ENCODE measurements at places on chromosomes 6 and 20.

- DNase-seq, result no peak
Observed at GRCh38 chr6:158764926-158765325, 54.2 kb downstream of the EZR start.

DNA sequence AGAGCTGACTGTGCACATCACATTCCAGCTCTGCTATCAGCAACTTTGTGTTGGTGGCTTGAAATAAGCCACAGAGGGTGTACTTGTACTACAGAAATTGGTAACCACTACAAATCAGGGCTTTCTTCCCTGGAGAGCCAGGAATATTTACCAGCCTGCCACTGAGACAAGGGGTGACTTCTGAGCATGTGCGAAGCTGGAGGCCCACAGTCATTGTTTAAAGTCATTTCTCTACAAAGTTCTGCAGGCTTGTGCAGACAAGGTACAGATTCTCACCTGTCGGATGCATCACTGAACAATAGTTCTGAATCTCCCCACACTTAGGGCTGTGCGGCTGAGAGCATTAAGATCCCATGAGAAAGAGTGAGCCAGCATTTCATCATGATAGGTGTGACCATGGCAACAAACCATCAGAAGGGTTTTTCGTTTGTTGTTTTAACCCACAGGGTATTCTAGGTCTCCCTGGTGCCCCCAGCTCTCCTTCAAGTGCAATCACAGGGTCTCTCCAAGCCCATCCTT, 292.8 kb downstream of the CDC5L start:
- DNase-seq, result no peak

GRCh38 chr6:134539865-134540323, 222.0 kb upstream of the SGK1 start:
- no peak for DNase-seq

GRCh38 chr6:156948807-156949206, 171.6 kb downstream of the ARID1B start:
- no peak for DNase-seq

- no peak for DNase-seq
Observed at GRCh38 chr20:45136911-45137310, 12.6 kb upstream of the WFDC12 start.

DNA sequence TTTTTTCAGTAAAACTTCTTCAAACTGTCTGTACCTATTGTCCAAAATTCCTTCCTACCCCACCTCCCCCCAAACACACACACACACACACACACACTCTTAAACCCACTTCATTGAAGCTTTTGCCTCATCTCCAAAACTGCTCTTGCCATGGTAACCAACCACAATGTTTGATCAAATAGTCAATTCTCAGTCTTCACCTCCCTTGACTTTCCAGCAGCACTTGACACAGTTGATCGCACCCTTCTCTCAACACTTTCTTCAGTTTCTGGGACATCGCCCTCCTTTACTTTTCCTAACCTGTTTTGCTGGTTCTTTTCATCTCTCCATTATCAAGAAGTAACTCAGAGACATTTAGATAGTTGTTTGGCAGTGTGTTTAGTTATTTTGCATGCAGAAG, 71.5 kb upstream of the COL21A1 start:
- DNase-seq, result no peak

GRCh38 chr6:45959534-45960145, 56.0 kb downstream of the CLIC5 start:
- DNase-seq, result no peak

- DNase-seq, result no peak
Observed at GRCh38 chr20:11755071-11755841, 162.4 kb upstream of the BTBD3 start.

DNA sequence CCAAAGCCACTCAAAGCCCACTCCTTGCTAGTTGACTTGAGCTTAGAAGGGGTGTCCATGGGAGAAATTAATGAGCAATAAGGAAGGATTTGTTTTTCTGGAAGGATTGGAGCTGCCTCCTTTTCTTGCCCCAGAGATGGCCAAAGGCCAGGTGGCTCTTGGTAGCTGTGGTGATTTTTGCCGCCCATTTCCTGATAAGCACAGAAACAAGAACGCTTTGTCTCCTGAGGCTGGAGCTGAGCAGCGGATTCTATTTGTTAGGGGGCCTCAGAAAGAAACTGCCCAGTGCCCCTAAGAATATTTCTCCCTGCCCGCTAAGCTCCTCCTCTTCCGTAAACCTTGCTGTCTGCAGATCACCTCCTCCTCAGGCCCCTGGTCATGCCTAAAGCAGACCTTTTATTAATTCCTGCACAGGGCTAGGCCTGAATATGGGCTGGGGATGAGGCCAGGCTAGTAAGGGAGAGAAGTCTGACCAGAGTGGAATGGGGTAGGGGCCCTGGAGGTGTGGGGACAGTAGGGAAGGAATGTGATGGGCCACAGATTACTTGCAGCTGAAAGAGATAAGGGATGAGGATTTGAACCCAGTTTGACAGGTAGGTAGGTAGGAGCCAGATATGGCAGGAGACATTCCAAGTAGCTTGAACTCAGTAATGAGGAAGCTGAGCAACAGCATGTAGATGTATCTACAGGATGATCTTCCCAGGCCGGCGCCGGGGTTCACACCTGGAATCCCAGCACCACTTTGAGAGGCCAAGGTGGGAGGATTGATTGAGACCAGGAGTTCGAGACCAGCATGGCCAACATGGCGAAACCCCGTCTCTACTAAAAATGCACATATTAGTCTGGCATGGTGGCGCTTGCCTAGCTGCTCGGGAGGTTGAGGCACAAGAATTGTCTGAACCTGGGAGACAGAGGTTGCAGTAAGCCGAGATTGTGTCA, 71.2 kb upstream of the NAA20 start:
- no peak for DNase-seq

DNA sequence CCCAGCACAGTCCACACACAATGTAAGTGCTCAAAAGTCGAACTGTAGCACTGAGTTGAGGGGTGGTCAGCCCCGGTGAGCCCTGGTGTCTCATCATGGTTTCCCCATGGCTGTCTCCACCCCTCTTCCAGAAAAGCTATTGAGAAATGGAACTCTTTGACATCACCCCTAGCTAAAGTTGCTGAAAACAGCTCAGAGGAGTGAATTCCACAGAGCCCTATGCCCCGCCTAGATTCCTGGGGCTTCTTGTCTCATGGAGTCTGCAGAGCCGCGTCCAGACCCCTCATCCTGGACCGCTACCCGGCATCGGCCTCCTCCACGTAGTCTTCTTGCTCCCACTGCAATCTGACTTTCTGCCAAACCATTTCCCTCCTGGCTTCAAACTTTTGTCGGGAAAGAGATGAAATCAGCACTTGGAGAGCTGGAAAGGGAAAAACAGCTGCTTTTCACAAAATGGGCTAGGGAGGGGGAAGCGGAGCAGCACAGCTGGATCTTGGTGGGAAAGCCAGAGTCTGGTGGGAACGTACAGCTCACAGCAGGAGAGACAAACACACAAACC, 132.2 kb downstream of the SNX5 start:
- DNase-seq, result no peak

DNA sequence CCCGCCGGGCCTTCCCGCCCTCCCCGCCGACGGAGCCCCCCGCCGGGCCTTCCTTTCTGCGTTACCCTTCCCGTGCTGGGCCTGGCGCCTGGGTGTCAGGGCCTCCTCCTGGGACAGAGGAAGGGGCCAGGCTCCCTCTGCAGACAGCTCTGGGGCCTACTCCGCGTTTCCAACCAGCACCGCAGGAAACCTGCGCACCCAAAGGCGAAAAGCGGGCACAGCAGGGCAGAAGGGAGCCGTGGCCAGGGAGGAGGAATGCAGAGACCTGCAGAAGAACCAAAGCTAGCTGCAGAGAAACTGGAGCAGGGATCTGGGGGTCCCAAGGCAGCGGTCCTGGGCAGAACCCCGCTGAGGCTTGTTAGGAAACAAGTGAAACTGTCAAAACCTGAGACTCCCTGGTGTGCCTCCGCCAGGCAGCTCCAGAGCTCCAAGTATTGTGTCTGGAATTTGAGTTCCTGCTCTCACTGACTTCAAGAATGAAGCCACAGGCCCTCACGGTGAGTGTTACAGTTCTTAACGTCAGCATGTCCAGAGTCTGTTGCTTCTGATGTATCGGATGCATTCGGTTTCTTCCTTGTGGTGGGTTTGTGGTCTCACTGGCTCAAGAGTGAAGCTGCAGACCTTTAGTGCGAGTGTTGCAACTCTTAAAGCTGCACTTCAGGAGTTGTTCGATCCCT, 33.3 kb downstream of the IRF4 start:
- DNase-seq, result no peak

GRCh38 chr6:137222381-137222780, 3.2 kb upstream of the IFNGR1 start:
- no peak for DNase-seq

DNA sequence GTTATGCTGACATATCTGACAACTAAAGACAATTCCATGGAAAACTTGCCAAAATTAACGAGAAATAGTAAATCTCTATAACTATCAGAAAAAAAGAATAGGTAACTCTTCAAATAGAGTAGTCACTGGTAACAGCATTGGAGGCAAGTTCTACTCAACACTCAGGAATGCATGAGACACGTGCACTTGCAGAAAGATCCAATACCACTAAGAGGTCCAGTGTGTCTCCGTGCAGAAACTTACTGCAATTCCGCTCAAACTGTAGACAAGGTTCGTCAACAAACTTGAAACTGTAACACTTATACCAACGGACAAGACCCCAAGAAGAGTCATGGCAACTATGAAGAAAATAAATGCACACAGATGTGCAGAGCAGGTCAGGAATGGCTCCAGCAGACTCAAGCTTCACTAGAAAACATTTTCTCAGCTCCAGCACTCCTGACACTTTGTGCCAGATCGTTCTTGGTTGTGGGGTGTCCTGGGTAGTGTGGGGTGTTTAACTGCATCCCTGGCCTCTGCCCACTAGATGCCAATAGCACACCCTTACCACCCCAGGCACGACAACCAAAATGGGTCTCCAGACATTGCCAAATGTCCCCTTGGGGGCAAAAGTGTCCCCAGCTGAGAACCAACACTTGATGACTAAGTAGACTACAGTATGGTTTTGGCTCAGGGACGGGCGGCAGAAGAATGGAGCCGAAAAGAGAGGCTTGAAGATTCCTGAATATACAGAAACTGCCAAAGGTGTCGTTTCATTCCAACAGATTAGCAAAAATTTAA, 134.8 kb downstream of the DTNBP1 start:
- no peak for DNase-seq

GRCh38 chr6:39357998-39358686, 35.6 kb upstream of the KCNK16 start:
- DNase-seq, result no peak

- DNase-seq, result peak; percentile 45
Observed at GRCh38 chr6:89281779-89282246, 33.3 kb downstream of the GABRR2 start.

DNA sequence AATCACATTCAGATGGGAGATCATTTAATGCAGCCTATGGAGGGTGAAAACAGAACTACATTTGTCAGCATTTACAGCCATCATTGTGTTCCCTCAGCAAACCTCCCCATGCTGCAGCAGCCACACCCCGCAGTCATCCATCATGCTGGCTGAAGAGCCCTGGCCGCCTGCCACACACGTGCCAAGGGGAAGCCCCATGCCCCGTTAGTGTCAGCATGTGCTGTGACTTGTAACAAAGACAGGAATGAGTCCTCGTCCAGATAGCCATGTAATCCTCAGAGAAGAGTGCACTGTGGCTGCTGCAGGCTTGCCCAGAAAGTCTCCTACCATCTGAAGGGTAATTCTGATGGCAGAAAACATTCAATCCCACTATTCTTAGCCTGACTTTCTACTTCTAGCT, 1097.8 kb downstream of the KIF16B start:
- DNase-seq, result peak; percentile 17

- DNase-seq, result no peak
Observed at GRCh38 chr6:70164556-70164955, 138.3 kb downstream of the COL9A1 start.

- no peak for DNase-seq
Observed at GRCh38 chr6:139588076-139588639, 213.7 kb upstream of the CITED2 start.

- DNase-seq, result no peak
Observed at GRCh38 chr6:15547400-15547799, 115.4 kb downstream of the DTNBP1 start.

GRCh38 chr6:139153855-139154254, 19.0 kb downstream of the HECA start:
- DNase-seq, result no peak

GRCh38 chr6:136992113-136992512, 52.7 kb downstream of the IL20RA start:
- no peak for DNase-seq

GRCh38 chr6:34070315-34071135, 75.4 kb downstream of the GRM4 start:
- peak; percentile 30 for DNase-seq

DNA sequence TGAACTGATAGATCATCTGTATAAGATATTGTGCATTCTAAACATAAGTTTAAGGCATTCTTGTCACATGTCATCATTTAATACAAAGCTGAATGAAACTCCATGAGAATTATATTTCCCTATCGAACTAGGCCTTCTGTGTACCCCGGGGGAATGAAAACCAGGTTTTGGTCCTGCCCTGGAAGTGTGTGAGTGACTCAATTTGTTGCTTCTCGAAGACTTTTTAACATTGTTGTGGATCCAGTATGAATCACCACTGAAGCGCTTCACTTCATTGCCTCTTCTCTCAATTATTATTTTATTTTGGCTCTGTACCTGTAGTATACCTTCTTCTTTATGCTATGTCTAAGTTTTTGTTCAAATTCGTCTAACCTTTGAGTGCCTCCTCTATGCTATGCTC, 150.8 kb downstream of the GRIK2 start:
- no peak for DNase-seq

- DNase-seq, result no peak
Observed at GRCh38 chr6:15819841-15820240, 157.0 kb upstream of the DTNBP1 start.

DNA sequence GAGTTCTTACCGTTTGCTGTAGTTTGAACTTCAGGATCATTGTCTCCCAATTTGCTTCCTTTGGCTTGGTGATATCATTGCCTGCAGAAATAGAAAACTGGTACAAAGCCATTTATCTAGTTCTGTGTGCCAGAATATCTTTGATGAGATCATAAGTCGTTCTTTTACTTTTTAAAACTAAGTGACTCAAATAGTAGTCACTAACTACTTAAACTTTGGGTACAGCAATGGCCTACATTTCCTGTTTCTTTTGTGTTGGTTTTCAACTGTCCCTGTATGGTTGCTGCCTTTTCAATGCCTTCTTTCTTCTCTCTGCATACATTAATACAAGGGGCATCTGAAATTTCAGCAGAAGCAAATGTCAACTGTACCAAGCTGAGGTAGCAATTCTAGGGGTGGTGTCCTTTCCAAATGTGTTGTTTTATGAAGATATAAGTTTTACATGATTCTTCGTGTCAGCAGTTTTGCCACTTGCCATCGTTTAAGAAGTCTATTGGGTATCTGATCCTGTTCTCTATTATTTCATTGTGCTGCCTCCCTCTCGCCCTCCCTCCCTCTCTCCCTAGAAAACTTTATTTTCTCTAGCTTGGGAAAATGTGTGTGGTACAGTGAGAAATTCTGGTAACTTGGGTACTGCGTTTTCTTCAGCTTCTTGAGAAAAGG, 238.5 kb downstream of the FARS2 start:
- DNase-seq, result no peak

GRCh38 chr6:63943826-63944225, 308.2 kb downstream of the PHF3 start:
- no peak for DNase-seq
